Type B pancreatic cell (in vitro differentiated cells): ENCODE measurements at places on chromosomes 12 and 14.

- H3K4me1 ChIP-seq = no peaks in the 10 kb centered on the region
- DNase-seq = no peak
- H3K36me3 ChIP-seq = no peaks in the 10 kb centered on the region
- H3K27me3 ChIP-seq = no peaks in the 10 kb centered on the region
Observed at GRCh38 chr12:28097221-28097620, 93.0 kb upstream of the CCDC91 start.

DNA sequence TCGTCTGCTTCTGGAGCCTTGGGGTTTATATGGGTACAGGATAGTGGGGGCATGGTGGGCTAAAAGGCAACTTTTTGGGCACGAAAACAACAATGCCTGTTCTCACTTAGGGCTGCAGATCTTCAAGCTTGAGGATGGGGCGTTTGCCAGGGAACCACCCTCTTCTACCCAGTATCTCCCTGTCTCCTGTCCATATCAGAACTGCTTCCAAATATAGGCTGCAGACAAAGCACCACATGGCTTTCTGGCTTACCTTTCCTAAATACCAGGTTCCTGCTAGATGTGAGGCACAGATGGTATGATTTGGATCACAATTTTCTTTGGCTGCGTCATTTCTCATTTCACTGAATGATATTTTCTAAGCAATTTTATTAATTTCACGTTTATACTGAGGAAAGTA is 70.4 kb downstream of the CMAS start:
- H3K36me3 ChIP-seq = no peaks in the 10 kb centered on the region
- peaks cover 36% of the 10 kb centered on the region for H3K27me3 ChIP-seq
- H3K27ac ChIP-seq = no peak overlapping the region
- no peak overlapping the region for H3K4me3 ChIP-seq
- no peak for DNase-seq
- H3K4me1 ChIP-seq = no peaks in the 10 kb centered on the region

DNA sequence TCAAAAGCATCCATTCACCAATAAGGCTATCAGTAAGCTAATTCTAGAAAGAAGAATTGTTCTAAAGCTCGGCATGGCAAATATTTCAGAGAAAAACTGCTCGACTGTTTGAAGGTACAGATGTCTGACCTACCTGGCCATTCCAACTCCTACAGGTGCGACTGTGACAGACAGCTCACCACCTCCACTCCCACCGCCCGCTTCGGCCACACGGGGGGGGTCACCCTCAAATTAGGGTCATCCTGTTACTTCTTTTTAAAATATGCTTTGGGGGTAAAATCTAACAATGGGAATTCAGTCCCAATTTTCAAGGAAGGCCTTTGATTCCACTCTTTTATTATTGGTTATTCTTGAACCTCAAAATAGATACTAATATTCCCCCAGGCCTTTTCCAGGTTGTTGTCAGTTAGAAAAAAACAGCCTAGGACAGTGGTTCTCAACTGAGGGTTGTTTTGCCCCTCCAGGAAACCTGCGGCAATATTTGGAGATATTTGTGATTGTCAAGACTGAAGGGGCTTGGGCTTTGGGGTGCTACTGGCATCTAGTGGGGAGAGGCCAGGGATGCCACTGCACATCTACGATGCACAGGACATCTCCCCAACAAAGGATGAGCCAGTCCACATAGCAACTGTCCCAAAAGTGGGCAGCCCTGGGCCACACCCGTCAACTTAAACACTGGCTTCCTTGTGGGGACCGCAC is 81.2 kb downstream of the BCL11B start:
- DNase-seq = no peak
- no peaks in the 10 kb centered on the region for H3K27me3 ChIP-seq
- no peak overlapping the region for H3K4me3 ChIP-seq
- peaks cover 2% of the 10 kb centered on the region for H3K36me3 ChIP-seq
- H3K27ac ChIP-seq = no peak overlapping the region

- H3K36me3 ChIP-seq = no peaks in the 10 kb centered on the region
- peaks cover 27% of the 10 kb centered on the region for H3K4me1 ChIP-seq
- peak overlapping the region; percentile 84 for H3K27ac ChIP-seq
- H3K4me3 ChIP-seq = peak overlapping the region; percentile 51
- no peaks in the 10 kb centered on the region for H3K27me3 ChIP-seq
- DNase-seq = no peak
Observed at GRCh38 chr14:77076113-77076631, 21.9 kb upstream of the CIPC start.

DNA sequence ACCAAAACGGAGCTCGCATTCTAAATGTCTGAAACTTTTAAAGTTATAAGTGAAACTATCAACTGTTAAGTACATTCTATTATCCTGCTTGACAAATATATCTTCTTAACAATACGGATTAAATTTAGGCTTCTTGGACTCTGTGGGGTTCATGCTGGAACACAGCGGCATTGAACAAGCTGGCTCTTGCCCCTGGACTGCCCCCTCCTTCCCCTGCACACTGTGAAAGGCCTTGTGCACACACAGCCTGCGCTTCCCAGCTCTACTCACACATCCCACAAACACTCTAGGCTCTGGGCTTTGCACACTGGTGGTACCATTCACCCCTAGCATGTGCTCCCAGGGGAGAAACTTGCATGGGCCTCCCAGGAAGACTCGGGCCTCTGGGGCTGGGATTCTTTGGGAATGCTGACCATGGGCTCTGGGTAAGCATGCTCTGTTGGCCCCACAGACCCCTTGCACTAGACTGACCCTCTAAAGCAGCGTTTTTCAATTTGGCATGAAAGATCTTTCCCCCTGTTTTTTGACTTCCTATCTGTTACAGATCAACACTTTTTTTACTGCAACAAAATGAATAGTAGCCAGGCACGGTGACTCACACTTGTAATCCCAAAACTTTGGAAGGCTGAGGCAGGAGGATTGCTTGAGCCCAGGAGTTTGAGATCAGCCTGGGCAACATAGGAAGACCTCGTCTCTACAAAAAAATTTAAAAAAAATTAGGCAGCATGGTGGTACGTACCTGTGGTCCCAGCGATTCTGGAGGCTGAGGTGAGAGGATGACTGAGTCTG is 96.2 kb upstream of the CPM start:
- no peak overlapping the region for H3K27ac ChIP-seq
- no peaks in the 10 kb centered on the region for H3K4me1 ChIP-seq
- no peak overlapping the region for H3K4me3 ChIP-seq
- no peaks in the 10 kb centered on the region for H3K27me3 ChIP-seq
- no peak for DNase-seq

- peaks cover 35% of the 10 kb centered on the region for H3K27me3 ChIP-seq
- H3K4me1 ChIP-seq = peaks cover 6% of the 10 kb centered on the region
- no peaks in the 10 kb centered on the region for H3K36me3 ChIP-seq
Observed at GRCh38 chr12:49553512-49554088, 14.3 kb downstream of the MCRS1 start.

GRCh38 chr12:2387103-2387834 is 334.5 kb downstream of the CACNA1C start:
- no peak for DNase-seq
- H3K4me1 ChIP-seq = peaks cover 14% of the 10 kb centered on the region
- H3K36me3 ChIP-seq = peaks cover 9% of the 10 kb centered on the region
- H3K27me3 ChIP-seq = peaks cover 15% of the 10 kb centered on the region
- H3K27ac ChIP-seq = no peak overlapping the region

GRCh38 chr12:11840366-11840765 is 190.9 kb downstream of the ETV6 start:
- no peaks in the 10 kb centered on the region for H3K27me3 ChIP-seq
- H3K4me1 ChIP-seq = no peaks in the 10 kb centered on the region
- peak overlapping the region; percentile 43 for H3K27ac ChIP-seq
- no peak for DNase-seq
- H3K4me3 ChIP-seq = no peak overlapping the region
- H3K36me3 ChIP-seq = peaks cover 58% of the 10 kb centered on the region

- peaks cover 5% of the 10 kb centered on the region for H3K4me1 ChIP-seq
- DNase-seq = no peak
- no peak overlapping the region for H3K27ac ChIP-seq
Observed at GRCh38 chr12:110179291-110179690, 55.1 kb downstream of the IFT81 start.

DNA sequence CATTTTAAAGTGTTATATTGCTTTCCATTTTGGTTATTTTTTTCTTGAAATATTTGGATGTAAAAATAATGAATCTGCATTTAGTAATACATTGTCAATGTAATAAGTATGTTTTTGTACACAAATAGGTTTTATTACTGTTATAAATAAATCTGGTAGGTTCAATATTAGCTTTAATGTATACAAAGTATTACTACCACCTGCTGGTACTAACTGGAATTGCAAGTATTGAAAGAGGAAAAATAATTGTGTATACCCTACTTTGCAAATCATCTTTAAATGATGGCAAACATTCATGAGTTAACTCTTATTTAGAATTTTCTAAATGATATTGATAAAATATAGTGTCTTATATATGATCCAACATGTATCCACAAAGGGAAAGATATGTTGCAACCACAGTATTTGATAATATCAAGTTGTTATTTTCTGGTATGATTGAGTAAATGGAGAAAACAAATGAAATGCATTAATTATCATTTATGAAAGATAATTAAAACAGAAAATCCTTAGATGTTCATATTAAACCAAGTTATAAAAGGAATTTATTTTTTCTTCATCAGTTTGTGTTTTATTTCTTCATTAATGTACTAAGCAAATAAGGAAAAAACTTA is 3.2 kb downstream of the OR4K2 start:
- no peak for DNase-seq
- H3K27me3 ChIP-seq = no peaks in the 10 kb centered on the region
- H3K36me3 ChIP-seq = no peaks in the 10 kb centered on the region
